Testis (tissue), 5 donors: ENCODE measurements at places on chromosomes 11 and 22.

DNA sequence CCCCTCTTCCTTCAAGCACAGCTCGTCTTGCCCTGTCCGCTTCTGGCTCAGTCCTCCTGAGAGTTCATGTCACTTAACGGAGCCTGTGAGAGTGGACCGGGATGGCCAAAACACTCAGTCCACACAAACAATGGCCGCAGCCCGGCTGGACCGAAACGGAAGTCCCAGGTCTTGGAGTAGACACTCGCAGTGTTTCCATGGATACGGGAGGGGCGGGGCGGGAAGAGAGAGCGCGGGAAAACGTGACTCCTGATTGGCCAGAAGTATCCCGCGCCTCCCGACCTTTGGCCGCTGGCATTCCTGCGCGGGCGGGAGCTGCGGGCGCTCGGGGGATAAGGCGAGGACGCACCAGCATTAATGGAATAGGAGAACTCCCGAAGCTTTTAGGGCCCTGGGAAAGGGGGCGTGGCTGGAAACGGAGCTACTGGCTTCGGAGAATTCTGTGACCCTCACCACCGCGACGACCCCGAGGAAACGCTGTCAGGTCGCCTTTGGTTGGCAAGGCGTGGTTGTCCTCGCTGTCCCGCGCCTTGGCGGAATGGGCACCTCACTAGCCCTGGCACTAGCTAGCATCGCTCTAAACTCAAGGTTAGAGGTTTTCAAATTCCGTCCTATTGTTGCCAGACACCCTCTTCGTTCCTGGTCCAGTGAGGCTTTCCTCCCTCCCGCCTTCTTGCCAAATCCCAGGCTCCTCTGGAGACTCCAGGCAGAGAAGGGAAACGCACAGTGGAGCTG lies at the start of the genes NLRP14 and ZNF214:
Gene NLRP14 (plus strand): TSS at position 297 of the 735 bp plus-strand sequence. CDS start 18,108 bp downstream, outside the sequence.
Gene ZNF214 (minus strand): TSS at position 164 of the 735 bp plus-strand sequence. CDS start 17,511 bp downstream, outside the sequence.
- DNase-seq, result peak; percentile 97

- DNase-seq, result no peak
Measured at GRCh38 chr11:120021391-120021953, 116.4 kb downstream of the TRIM29 start.

GRCh38 chr22:38172832-38173640 lies 8.6 kb downstream of the PLA2G6 start:
- DNase-seq, result no peak

DNA sequence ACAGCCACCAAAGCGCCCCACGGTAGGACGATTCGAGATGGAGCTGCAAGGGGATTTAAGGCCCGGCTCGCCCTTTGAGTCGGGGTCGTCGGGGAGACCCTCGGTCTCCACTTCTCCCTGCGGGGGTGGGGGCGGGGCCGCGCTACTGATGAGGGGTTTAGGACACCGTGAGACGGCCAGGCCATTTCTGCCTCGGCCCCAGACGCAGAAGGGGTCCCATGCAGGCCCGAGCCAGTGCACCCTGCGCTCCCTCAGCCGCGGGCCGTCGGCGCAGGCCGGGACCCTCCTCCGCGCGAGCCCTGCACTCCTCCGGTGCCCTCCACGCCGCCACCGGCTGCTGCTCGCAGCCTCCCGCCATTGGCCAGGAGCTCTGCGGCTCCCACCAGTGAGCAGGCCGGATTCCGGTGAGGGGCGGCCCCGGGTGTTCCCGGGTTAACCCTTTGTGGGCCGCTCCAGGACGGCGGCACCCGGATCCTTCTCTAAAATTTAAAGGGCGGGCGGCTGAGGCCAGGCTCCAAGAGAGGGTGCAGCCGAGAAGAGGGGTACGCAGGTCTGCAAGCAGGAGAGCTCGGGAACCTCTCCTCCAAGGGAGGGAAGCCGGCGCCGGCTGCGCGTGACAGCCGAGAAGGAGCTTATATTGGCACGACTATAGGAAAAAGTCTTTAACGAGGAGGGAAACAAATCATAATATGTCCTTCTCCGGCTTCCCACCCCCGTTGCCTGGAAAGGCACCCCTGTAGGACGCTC lies 18.0 kb downstream of the CREB3L1 start:
- peak; percentile 85 for DNase-seq

GRCh38 chr11:128201801-128202200 lies 385.6 kb downstream of the ETS1 start:
- no peak for DNase-seq

GRCh38 chr11:131099746-131100145 lies 183.5 kb upstream of the SNX19 start:
- DNase-seq, result no peak

GRCh38 chr11:35311331-35311730 lies 108.0 kb downstream of the SLC1A2 start:
- no peak for DNase-seq

GRCh38 chr22:33909075-33909458 lies 11.2 kb downstream of the LARGE1 start:
- DNase-seq, result no peak

DNA sequence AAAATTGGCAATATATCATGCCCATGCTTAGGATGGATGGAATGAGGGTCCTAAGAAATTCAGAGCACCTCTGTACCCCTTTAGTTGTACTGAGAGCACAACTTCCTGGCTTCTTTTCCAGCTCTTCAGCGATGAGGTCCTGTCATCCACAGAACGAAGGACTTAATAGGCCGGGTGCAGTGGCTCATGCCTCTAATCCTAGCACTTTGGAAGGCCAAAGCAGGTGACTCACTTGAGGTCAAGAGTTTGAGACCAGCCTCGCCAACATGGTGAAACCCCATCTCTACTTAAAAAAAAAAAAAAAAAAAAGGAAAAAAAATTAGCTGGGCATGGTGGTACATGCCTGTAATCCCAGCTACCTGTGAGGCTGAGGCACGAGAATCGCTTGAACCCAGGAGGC lies 125.3 kb upstream of the BMAL1 start:
- no peak for DNase-seq

DNA sequence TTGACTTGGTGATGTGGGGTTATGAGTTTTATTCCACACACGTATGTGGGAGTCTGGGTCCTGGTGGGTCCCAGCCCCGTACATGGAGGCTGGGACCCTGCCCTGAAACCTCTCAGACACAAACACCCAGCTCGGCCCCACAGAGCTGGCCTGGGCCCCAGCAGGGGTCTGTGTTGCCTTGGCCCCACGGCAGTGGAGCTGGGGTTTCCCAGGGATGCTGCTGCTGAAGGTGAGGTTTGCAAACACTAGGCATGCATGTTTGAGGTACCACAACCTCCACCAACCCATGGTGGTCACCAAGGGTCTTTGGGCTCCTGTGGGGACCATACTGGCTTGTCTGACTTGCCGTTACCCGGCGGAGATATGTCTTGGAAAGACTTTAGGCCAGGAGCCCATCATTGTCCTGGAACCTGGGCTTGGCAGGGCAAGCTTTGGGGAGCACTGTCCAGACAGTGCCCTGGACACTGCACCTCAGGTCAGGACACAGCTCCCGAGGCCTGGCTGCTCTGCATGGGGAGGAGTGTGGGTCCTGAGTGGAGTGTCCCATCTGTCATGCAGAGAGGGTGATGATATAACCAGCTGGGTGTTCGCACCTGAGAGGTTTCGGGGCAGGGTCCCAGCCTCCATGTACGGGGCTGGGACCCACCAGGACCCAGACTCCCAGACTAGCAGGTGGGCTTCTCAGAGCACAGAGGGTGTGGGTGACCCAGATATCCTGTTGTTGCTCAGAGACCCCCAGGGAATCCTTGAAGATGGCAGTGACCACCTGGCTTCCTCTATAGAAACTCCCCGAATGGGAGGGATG lies 63.3 kb downstream of the KCNQ1 start:
- DNase-seq, result peak; percentile 11

DNA sequence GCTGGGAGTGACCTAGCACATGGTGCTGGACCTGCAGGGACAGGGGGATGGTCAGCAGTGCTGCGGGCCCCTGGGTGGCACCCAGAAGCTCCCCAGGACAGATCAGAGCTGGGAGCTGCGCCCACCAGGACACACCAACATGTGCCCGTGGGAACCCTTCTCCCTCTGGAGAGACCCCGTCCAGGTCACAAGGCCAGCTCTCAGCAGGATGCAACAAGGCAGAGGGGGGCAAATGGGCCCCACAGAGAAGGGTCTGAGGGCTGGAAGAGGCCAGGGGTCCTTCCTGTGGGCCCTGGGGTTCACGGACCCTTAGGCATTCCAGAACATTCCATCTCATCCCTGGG lies 6.2 kb downstream of the DUSP8 start:
- no peak for DNase-seq

- DNase-seq, result no peak
Measured at GRCh38 chr11:61800331-61801281, 7.9 kb downstream of the FEN1 start.

DNA sequence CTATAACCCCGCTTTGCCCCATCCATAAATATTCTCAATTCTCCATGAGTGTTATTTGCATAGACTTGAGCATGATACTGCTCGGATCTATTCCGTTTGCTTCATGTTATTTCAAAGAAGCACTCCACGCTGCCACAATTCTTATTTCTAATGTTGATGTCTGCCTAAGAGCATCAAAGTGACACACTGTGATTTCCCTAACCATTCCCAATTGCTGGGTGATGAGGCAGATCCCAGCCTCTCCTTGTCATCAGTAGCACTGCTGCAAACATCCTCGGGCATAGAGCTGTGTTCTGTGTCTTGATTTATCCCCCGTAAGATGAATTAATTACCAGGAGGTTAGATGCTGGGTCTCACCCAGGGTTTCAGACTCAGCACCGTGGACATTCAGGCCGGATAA lies 178.3 kb upstream of the SEZ6L start:
- DNase-seq, result no peak

- DNase-seq, result no peak
Measured at GRCh38 chr11:109155291-109155690, 266.7 kb upstream of the C11orf87 start.

DNA sequence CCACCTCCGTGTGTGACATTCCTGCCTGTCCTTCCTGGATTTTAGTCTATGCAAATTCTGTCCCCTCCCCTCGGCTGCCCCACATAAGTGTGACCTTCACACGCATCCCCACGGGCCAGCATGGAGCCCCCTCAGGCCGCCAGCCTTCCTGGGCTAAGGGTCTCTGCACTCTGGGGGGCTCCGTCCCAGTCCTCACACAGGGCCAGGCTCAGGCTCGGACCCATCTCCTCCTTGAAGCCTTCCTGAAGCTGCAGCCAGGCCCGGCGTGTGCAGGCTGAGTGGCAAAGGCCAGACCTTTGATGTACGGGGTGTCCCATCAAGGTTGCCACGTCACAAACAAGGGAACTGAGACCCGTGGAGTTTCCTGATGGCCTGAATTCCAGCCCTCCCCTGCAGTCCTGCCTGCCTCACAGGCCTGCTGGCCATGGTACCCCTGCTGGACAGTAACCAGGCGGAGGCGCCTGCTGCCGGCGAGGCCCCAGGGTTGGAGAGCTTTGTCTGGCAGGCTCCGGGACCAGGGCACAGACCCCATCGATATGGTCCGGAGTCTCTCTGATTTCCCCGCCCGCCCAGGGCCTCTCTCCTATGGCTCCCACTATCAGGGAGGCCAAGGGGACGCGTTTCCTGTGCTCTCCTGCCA lies 791.7 kb downstream of the BRD1 start:
- DNase-seq, result no peak

DNA sequence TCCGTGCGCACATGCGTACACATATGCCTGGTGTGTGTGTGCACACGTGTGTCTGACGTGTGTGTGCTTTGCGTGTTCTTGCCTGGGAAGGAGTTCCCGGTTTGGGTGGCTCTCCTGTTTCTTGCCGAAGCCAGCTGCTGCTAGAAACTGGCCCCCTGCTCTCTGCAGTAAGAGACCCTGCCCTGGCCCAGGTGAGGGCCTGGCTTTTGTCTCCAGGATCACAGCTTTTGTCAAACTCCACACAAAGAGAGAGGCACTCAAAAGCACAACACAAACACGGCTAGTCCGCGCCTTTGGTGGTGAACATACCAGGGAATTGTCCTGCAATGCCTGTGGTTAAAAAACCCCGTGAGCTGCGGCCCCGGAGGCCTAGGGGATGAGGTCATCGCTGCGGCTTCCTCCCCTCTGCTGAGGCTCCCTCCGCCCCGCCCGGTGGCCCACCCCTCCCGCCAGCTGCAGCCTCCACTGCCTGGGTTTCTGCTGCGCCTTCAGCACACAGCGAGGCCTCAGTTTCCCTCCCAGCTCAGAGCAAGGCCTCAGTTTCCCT lies 88.9 kb downstream of the KCNQ1 start:
- DNase-seq, result peak; percentile 51

GRCh38 chr22:42179616-42180015 lies 49.0 kb upstream of the CYP2D6 start:
- DNase-seq, result no peak

- no peak for DNase-seq
Measured at GRCh38 chr11:29051935-29052334, 943.7 kb downstream of the METTL15 start.

DNA sequence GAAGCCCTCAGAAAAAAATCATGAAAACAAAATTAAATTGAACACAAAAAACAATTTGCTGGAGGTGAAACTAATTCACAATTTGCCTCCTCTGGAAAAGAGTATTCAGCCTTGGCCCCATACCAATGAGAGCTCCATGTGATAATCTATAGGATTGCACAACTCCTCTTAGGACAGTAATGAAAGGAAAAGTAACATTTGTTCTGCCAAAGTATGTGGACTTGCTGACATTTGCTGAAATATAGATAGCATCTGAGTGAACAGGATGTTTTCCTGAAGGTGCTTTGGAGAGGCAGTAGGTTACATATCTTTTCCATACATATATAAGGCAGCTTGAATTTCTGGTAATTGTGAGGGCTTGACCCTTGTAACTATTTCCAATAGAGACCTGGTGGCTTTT lies 122.8 kb downstream of the OR4C45 start:
- no peak for DNase-seq

- no peak for DNase-seq
Measured at GRCh38 chr11:64546600-64546999, 44.4 kb upstream of the SLC22A12 start.

DNA sequence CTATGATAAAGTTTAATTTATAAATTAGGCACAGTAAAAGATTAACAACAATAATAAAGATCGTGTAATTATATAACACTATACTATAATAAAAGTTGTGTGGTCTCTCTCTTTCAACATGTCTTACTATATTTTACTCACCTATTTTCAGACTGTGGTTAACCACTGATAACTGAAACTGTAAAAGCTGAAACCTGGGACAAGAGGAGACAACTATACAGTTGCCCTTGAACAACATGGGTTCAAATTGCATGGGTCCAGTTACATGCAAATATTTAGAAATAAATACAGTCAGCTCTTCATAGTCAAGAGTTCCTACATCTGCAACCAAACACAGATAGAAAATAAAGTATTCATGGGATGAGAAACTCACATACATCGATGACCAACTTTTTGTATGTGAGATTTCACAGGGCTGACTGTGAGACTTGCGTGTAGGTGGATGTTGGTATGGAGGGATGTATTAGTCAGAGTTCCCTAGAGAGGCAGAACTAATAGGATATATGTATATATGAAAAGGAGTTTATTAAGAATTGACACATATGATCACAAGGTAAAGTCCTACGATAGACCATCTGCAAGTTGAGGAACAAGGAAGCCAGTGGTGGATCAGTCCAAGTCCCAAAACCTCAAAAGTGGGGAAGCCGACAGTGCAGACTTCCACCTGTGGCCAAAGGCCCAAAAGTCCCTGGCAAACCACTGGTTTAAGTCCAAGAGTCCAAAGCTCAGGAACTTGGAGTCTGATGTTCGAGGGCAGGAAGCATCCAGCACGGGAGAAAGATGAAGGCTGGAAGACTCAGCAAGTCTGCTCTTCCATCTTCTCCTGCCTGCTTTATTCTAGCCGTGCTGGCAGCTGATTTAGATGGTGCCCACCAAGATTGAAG lies 359.5 kb downstream of the INSC start:
- DNase-seq, result no peak

- DNase-seq, result no peak
Measured at GRCh38 chr11:73199446-73199845, 18.6 kb upstream of the P2RY2 start.
